Fibroblast of skin of back (primary cell): ENCODE measurements at places on chromosomes 16 and 17.

GRCh38 chr16:65936096-65936495 lies 430.4 kb upstream of the CDH5 start:
- DNase-seq = no peak

DNA sequence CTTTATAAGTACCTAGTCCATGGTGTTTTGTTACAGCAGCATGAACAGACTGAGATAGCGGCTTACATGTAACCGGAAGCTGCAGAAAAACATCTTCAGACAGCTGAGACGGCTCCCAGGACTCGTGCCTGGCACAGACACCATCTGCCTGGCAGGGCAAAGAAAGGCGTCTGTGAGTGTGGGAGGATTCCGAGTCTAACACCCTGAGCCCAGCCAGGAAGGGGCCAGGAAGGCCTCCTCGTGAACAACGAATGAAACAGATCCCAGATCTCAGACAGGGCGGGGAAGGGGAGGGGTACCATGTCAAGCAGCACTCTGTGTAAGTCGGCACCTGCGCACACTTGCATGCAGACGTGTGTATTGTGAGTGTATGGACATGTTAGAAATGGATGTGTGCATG lies 4.4 kb upstream of the CSNK1D start:
- no peak for DNase-seq

- no peak for DNase-seq
Measured at GRCh38 chr16:64116151-64116550, 1005.7 kb downstream of the CDH11 start.

DNA sequence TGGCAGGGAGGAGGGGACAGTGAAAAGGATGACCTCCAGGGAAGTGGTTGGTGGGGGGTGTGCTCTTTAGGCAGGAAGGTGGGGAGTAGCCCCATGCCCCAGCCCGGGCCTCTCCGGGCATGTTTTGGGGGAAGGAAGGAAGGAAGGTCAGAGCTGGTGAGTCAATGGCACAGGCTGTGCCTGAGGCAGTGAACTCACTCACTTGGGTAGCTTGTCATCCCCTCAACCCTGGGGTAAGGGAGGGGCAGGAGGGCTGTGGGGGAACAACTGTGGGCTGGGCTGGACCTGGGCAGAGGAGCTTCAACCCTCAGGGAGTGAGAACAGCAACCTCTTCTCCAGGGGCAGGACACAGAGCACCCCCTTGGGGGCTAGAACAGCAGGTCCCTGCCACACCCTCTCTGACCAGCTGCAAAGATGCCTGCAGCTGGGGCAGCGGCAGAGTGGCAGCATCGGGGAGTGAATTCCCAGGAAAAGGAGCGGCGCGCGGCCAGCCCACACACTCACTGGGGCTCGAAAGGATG lies 6.3 kb downstream of the CSF3 start:
- DNase-seq = peak; percentile 87

- peak; percentile 78 for DNase-seq
Measured at GRCh38 chr17:20266806-20267458, 200.4 kb downstream of the LGALS9B start.

- no peak for DNase-seq
Measured at GRCh38 chr17:4083187-4083586, 59.6 kb downstream of the ZZEF1 start.

GRCh38 chr17:79745641-79746105 lies 14.9 kb downstream of the ENPP7 start:
- DNase-seq = no peak

DNA sequence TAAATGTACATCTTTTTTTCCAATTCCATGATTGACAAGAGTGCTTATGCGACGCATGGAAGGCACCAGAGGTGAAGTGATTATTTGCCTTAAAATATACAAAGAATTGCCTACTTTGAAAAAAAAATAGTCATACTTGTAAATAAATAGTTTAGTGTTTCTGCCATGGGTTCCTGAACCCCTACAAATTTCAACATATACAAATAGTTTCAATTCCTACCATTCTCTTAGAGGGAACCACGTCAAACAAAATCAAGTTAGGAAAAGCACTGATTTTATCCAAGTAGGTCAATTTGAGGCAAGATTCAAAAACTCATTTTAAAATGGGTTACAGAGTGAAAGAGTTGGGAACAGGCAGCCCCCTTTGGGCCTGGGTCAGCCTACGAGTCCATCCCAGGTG lies 11.7 kb downstream of the CMTM3 start:
- no peak for DNase-seq

GRCh38 chr17:66751771-66752170 lies 83.1 kb upstream of the CACNG5 start:
- DNase-seq = no peak

- peak; percentile 93 for DNase-seq
Measured at GRCh38 chr17:49021095-49021767, 24.0 kb downstream of the IGF2BP1 start.

DNA sequence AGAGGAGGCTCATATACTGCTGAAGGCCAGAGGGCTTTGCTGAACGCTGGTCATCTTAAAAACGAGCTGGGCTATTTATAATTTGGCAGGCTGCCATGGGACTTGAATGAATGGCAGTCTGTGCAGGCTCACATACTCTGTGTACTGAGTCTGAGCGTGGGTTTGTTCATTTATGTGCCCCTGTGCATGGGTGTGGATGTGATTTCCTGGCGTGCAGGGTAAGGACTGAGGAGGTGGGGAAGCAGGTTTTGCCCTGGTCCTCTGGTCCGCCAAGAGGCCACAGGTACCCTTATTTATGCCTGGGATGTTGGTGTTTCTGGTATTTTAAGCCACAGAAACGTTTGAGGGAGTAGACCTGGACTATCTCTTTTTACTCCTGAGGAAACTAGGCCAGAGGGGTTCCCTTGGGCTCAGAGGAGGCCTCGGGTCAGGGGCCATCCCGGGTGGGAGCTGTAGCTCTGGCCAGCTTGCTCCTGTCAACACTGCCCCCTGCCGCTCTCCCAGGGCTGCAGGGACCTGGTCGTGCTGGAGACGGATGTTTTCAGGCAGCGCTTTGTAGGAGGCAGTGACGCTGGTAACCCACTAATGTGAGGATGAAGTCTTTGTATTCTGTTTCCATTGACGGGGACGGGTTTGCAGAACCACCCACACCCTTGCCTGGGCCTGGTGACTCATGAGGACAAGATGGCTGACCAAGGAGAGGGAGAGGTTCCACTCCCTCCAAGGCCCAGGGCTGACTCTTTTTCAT lies 184.4 kb downstream of the MSI2 start:
- peak; percentile 54 for DNase-seq

DNA sequence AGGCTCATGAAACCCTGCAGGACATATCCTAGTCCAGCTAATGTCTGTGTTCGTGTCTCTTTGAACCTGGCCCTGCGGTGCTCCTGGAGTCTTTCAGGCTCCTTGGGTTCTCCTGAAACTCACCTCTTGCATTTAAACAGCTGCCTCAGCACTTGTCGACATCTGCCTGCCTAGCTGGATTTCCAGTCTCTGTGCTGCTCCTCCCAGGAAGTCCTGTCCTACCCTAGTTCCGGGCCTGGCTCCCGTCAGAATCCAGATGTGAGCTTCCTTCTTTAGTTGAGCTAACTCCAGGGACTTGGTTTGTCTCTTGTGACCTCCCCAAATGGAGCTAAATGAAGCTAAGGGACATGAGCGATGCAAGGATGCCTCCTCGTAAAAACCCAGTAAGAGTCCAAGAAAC lies 155.2 kb upstream of the PIRT start:
- DNase-seq = no peak

DNA sequence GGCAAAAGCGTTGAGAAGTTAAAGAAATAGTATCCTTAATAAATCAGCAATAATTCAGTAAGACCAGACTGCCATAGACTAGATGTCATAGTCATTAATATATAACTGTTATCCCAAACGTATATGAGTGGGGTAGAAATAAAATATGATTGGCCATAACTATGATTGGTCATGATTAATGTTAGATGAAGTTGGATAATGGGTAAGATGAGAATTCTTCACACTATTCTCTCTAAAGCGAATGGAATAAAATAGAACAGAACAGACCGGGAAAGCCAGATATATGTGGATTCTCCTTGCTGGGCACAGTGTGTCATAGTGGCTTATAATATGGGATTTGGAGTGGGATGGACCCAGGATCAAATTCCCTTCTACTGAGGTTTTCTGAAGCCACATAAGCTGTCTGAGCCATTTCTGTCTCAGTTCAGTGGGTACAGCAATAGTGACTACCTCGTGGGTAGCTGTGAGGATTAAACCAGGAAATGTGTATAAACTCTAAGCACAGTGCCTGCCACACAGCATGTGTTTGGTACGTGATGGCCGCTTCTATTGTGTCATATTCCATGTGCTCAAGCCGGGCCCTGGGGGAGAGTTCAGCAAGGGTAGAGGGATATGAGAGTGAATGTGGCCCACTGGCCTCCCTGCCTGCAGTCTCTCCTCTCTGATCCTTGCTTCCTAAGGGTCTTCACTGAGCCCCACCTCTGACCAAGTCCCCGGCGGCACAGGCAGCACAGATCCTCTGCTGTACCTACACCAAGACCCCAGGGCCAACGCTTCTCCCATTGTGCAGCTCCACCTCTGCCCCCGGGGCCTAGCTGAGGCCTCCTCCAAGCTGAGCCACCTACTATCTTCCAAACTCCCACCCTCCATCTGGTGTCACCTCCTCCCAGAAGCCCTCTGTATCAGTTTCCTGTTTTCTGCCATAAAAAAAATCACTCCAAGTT lies 3.7 kb downstream of the CETP start:
- DNase-seq = no peak

GRCh38 chr16:64206862-64207261 lies 915.0 kb downstream of the CDH11 start:
- DNase-seq = no peak

- no peak for DNase-seq
Measured at GRCh38 chr17:8963647-8964258, 1.8 kb downstream of the PIK3R5 start.

DNA sequence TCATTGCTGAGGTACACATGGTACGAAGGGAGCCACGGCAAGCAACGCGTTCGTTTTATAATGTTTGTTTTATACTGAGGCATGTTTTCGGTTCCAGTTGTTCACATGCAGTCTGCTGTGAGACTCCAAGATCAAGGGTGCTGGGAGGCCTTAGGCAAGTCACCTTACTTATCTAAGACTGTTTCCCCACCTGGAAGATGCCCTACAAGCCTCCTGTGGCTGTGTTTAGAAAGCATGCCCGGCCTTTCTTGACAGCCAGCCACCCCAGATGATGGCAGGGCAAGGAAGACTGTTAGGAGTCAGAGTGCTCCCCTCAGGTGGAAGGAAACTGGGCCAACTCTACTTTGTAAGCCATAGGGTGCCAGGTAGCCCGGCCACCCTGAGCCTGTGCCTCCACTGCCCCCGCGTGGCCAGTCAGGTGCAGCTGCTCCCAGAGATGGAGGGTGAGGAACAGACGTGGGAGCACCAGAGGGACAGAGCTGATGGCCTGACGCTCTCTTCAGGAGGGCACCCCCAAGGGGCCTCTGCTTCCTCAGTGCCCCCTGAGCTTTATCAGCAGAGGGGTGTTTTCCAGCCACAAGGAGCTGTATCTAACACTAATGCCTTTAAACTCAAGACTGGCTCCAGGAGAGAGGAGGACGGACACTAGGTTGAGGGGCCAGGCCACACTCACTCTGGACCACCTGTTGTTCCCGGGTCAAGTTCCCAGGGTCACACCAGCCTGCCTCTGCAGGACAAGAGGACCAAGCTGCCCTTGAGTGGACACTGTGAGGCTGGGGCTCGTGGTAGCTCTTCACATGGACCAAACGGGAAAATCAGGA lies 5.4 kb downstream of the NAT9 start:
- no peak for DNase-seq

DNA sequence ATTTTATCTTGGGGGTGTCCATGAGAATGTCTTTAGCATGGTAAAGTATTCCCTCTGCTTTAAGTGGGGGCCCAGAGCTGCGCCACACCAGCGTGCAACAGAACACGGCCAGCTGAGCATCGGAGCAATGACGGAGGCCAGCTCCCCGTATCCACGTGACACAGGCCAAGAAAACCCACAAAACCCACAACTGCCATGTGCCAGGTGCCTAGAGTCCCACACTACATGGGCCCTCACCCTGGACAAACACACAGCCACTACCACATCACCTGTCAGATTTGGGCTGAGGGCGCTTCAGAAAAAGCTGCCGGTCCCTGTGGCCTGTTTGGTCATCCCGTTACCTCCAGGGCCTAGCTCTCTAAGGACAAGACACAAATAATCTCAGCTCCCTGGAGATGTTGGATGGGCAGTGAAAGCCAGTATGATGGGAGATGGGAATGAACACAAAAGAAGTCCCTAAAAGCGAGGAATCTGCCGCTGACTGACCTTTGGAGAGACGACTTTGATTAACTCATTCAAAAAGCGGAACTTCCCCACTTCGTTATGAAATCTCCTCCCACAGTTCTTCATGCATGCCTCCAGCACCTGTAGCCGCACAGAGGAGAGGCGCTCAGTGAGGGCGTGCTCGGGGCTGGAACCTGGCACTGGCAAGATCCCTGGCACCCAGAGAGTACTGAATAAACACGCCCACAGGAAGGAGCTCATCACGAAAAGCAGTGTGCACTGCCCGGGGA lies 17.1 kb downstream of the GGA3 start:
- DNase-seq = no peak

DNA sequence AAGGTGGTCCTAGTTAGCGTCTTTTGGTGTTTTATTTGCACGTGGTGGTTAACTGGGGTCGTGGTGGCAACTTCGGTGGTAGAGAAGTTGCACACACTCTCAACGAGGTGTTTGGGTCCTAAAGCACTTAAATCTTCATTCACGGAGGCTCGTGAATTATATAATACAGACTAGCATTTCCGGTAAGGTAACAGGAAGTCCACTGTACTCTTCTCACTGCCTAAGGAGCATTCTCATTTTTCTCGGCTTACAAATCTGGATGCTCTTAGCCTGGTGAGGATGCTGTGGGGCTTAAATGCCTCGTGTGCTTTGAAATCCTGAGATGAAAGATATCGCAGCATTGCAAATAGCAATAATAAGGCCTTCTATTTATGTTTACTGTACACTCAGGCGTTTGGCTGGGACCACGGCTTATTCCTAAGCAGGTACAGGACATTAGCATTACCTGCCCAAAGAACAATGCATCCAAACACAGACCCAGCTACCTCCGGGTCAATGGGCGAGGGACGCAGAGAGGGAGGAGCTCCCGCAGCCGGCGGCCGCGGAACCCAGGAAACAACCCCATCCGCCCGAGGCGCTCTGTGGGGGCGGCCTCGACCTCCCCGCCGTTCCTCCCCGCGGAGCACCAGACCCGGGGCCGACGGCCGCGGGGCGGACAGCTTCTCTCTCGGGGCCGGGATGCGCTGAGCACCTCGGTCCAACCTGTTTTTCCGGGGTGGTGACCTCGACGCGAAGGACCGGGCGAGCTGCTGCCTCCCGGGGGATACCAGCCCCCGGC lies 856 bp downstream of the DNAJA2 start:
- DNase-seq = peak; percentile 27

- DNase-seq = peak; percentile 11
Measured at GRCh38 chr17:6701719-6702118, 11.4 kb downstream of the SLC13A5 start.

DNA sequence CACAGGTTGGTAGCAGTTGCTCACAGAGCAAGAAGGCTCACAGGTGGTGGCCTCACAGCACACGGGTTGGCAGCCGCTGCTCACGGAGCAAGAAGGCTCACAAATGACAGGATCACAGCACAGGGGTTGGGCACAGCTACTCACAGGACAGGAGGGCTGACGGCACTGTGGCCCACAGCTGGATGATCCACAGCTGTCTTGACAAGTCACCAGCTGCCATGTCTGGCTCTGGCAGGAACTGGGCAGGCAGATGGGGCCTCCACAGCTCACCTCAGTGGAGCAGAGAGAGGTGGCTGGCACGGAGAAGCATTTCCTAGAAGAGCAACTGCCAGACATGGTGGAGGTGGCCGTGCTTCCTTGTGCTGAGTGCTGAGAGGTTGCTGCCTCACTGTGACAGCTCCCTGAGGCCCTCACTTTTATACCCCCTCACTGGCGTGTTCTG lies at the start of gene KRTAP16-1:
KRTAP16-1 (minus strand) TSS at position 392 of the 442 bp plus-strand sequence; CDS start at position 336, 56 bp downstream.
- no peak for DNase-seq
